ENCODE measurements at places on chromosomes 1 and 21.

GRCh38 chr1:192527950-192528349 is 47.6 kb upstream of the RGS1 start:
- H3K4me3 ChIP-seq, result no peak overlapping the region
- H3K36me3 ChIP-seq, result no peaks in the 10 kb centered on the region
- H3K27me3 ChIP-seq, result no peaks in the 10 kb centered on the region
- DNase-seq, result no peak
- no peak overlapping the region for H3K27ac ChIP-seq

DNA sequence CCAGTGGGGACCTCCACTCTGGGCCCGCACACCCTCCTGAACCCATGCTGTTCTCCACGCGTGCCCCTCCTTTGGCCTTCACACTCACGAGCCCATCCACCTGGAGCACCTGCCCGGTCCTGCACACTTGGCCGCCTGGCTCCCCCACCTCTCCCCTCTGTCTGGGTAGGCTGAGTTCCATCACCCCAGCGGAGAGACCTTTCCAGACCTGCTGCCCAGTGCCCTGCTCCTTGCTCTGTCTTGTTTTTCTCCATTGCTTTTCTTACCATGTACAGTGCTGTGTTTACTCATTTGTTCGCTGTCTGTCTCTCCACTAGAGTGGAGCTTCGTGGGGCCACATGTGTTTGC is 351.0 kb upstream of the VAMP3 start:
- no peak for DNase-seq
- H3K36me3 ChIP-seq, result no peaks in the 10 kb centered on the region
- H3K27ac ChIP-seq, result no peak overlapping the region
- no peaks in the 10 kb centered on the region for H3K27me3 ChIP-seq
- no peaks in the 10 kb centered on the region for H3K4me1 ChIP-seq

DNA sequence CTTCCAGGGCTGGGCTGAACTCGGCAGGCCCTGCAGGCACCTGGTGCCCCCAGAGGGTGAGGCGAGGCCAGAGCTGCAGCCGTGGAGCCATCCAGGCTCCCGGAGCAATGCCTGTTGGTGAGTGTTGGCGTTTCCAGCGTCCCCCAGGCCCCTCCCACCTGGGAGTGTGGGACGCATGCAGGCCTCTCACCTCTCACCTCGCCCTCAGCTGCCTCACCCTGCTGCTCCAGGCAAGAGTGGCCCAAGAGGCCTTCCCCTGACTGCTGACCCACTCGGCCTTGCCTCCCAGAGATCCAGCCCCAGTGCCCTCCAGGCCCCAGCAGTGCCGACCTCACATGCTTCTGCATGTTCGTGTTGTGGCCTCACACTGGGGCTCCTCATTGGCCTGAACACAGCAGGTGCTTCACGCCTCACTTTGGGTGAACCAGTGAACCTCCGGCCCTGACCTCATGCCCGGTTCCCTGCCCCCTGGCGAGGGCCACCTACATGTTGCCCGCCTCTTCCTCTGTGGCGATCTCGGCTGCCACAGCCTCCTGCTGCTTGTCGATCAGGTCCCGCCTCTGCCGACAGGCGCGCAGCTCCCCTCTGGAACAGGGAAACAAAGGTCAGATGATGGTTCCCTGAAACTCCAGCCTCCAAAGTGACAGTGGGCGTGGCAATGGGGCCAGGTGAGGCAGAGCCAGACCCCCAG is 17.0 kb downstream of the CFAP74 start:
- H3K4me3 ChIP-seq, result no peak overlapping the region
- no peak for DNase-seq
- H3K27me3 ChIP-seq, result no peaks in the 10 kb centered on the region
- H3K27ac ChIP-seq, result no peak overlapping the region

DNA sequence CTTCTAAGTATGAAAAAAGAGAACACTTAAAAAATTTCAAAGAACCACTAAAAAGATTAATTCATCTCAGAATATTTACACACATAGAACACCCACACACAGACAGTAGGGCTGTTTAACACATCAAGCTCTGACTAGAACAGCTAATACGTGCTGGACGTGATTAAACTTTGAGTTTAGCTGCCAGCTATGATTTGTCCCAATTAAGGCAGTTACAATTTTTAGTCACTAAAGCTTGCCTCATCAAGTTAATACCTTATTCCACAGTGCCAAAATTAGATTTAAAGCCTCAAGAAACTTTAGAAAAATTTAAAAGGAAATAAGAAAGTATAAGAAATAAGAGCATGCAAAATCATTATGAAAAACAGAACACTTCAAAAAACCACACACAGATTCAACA is 18.9 kb downstream of the SLC16A1 start:
- no peak overlapping the region for H3K4me3 ChIP-seq
- DNase-seq, result no peak
- no peaks in the 10 kb centered on the region for H3K36me3 ChIP-seq
- no peaks in the 10 kb centered on the region for H3K4me1 ChIP-seq
- H3K27me3 ChIP-seq, result no peaks in the 10 kb centered on the region

DNA sequence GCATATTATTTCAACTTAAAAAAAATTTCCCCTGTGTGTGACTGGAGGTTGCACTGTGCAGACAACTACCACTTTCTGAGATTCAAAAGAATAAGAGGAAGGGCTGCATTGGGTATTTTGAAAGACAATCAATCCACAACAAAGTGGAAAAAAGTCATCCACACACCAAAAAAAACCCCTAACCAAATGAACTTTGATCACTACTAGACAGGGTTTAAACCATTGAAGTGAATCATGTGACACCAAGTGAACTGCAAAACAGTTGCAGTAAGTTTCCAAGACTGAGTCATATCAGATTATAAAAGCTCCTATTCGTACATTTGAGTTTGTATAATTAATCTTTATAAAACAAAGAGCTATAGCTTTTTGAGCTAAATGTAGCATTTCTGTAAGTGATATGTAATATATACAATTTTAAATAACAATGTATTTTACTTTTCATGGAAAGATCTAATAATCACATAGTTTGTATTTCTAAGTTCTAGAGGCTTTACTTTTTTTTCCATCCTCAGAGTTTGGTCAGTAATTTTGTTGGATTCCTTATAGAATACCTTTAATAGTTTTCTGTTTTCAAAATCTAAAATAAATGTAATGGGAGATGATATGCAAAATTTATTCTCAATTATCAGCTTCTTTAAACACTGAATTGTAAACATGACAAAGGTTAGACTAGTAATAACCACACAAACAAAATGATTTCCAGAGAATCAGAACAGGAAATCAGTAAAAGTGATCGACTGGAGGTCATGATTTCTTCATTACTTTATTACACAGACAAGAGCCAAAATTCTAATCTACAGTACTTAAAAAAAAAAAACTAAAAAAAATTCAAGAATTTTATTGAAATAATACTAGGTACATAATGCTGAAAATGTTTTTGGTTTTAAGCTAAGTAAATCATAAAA is 50.5 kb upstream of the GFI1 start:
- DNase-seq, result peak; percentile 13
- H3K36me3 ChIP-seq, result no peaks in the 10 kb centered on the region
- H3K27me3 ChIP-seq, result no peaks in the 10 kb centered on the region
- H3K27ac ChIP-seq, result no peak overlapping the region
- H3K4me3 ChIP-seq, result no peak overlapping the region

- peak overlapping the region; percentile 87 for H3K27ac ChIP-seq
- DNase-seq, result no peak
- H3K4me3 ChIP-seq, result no peak overlapping the region
- H3K27me3 ChIP-seq, result no peaks in the 10 kb centered on the region
These were observed 16.2 kb downstream of the TTC39A start for GRCh38 chr1:51313961-51314777.

DNA sequence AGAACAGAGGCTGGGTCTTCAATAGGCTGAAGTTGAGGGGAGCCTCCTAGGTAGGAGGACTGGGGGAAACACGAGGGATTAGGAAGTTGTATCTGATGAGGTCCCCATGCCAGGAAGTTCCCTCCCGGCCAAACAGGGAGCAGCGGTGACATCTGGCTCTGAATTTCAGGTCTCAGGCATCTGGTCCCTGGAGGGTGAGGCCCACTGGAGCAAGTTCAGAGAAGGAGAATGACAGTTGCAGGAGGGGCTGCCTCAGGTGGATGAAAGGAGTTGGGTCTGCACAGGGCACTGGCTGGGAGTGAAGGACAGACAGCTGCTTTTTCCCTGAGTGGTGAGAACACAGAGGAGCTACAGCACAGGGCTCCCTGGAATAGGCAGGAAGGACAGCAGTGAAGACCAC is 9.1 kb downstream of the TMEM9 start:
- DNase-seq, result no peak
- no peaks in the 10 kb centered on the region for H3K27me3 ChIP-seq
- H3K27ac ChIP-seq, result no peak overlapping the region
- no peak overlapping the region for H3K4me3 ChIP-seq

- H3K4me3 ChIP-seq, result no peak overlapping the region
- no peaks in the 10 kb centered on the region for H3K4me1 ChIP-seq
- DNase-seq, result no peak
These were observed 37.3 kb downstream of the F13B start for GRCh38 chr1:197029749-197030148.

DNA sequence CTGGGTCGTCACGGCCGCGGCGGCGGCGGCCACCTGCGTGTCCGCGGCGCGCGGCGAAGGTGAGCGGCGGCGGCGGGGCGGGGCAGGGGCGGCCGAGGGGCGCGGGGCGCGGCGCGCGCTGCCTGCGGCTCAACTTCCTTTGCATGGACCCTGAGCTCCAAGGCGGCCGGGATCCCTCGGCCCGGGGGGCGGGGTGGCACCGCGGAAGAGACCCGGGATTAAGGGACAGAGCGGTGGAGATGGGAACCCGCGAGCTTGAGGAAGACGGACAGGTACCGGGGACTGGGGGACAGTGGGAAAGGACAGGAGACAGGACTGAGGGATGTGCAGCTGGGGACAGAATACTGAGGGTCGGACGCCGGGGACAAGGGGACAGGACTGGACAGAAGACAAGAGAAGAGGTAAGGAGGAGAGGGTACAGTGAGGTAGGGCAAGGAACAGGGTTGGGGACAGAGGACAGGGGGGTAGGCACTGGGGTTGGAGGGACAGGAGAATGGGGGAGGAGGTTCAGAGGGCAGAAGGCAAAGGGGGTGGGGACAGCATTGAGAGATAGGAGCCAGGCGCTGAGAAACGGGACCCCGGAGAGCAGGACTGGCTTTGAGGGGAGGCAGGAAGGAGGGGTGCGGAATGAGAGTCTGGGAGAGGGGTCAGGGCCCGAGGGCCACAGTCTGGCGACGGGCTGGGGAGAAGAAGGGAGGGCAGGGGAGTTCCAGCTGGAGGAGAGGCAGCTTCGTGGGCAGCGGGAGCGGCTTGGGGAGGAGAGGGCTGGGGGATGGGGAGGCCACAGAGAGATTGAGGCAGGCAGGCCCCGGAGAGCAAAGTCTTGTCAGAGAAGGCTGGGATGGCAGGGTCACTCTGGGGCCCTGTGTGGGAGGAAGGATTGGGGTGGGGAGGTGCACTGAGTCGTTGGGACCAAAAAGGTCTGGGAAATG is 648 bp downstream of the EPHA8 start:
- H3K36me3 ChIP-seq, result no peaks in the 10 kb centered on the region
- H3K4me1 ChIP-seq, result no peaks in the 10 kb centered on the region
- no peak overlapping the region for H3K27ac ChIP-seq
- no peak for DNase-seq
- peaks cover 4% of the 10 kb centered on the region for H3K27me3 ChIP-seq

DNA sequence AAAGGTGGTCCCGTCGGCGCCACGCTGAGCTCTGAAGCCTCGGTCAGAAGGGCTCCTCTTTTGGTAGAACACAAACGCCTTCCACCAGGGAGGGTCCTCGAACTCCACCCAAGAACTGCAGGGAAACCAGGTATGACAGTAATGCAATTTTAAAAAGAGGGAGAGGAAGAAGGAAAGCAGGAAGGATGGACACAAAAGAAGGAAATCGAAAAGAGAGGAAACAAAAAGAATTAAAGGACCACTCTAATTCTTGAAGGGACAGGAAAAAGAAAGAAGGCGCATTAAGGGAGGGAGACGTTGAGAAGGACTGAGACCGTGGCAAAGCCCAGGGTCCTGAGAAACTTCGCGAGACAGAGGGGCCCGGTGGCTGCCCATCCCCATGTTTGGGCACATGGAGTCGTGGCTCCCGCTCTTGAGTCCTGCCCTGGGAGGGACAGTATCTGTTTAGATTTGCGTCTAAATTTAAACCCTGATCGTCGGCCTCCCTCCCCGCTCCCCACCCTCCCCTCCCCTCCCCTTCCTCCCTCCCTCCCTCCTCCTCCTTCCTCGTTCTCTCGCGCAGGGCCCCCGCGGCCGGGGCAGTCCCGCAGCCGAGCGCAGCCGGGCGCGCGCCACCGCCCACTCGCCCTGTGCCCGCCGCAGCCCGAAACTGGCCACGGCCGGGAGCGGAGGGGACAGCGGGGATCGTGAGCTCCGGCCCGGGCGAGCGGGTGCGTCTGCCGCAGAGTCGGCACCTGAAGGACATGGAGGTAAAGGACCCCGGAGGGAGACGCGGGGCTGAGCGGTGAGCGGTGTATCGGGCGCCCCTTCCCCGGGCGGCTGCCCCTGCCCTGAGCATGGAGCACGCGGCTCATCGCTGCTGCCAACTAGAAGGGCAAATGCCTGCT is at the start of gene RCSD1:
Gene RCSD1 (plus strand): TSS at position 552 of the 887 bp plus-strand sequence. CDS start 192 bp downstream, at position 744.
- no peaks in the 10 kb centered on the region for H3K36me3 ChIP-seq
- H3K4me1 ChIP-seq, result peaks cover 10% of the 10 kb centered on the region
- peak within 1 kb of the TSS; percentile 63 for H3K4me3 ChIP-seq

DNA sequence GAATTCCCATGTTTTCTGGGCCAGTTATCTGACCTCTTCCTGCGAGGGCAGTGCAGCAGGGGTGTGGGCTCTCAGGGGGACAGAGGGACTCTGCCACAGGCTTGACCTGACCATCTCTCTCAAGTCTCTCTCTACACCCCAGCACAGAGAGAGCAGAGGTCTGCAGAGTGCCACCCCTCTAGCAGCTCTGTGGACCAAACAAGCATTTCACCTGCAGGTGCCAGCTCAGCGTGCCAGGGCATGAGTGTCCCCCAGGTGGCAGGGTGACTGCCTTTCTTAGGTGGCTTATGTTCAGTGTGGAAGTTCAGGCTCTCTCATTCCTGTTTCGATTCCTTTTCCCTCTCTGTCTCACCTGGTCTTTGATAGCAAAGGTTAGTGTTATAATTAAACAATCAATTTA is 191.3 kb downstream of the CACNA1E start:
- H3K27me3 ChIP-seq, result no peaks in the 10 kb centered on the region
- no peaks in the 10 kb centered on the region for H3K36me3 ChIP-seq
- H3K4me3 ChIP-seq, result no peak overlapping the region
- H3K4me1 ChIP-seq, result no peaks in the 10 kb centered on the region
- H3K27ac ChIP-seq, result no peak overlapping the region
- DNase-seq, result no peak

DNA sequence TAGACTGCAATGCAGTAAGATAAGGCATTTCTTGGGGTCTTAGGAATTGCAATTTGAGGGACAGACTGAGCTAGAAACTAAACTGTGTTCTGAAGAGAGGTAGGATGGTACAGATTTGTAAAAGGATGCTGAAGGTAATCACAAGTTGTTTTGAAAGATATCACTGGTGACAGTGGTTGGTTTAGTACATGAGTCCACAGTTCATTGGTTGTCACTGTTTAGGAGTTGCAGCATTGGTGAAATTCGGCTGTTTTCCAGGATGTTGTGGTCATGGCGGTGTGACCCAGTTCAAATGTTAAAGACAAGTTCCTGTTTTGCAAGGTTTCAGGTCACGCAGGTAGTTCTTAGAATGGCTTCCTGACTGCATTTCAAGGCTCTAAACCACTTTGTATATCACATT is 292.8 kb upstream of the B3GALT2 start:
- H3K4me1 ChIP-seq, result no peaks in the 10 kb centered on the region
- H3K4me3 ChIP-seq, result no peak overlapping the region
- H3K36me3 ChIP-seq, result no peaks in the 10 kb centered on the region
- no peaks in the 10 kb centered on the region for H3K27me3 ChIP-seq
- DNase-seq, result no peak
